ENCODE measurements at places on chromosomes 5 and 9.
A peak's percentile ranks its signal among the peaks of the same experiment; 100 is the strongest.

DNA sequence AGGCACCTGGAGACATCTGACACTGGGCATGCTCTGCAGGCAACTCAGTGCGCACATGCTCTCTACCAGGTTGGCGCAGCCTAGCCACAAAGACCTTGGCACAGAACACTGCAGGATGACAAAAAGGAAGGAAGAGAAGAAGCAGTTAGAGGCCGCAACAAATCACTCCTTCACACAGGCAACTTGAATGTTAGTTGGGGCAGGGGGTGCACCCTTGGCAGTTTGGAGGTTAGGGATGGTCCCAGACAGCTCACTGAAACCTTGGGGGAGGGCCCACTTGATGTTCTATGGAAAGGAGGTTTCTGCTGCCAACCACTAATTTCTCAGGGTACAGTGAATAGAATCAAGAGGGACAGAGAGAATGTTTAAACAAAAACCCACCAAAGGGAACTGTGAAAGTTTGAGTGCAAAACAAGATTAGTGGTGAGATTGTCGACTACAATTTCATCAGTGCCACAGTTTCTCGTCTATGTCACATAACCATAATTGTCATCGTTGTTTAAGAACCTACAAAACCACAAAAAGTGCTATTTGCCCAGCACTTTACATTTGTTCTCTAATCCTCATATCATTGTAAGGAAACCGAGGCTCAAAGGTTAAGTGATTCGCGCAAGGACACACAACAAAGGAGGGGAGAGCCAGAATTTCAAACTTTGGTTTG is 48.7 kb downstream of the FBXW11 start:
- no peak for DNase-seq

DNA sequence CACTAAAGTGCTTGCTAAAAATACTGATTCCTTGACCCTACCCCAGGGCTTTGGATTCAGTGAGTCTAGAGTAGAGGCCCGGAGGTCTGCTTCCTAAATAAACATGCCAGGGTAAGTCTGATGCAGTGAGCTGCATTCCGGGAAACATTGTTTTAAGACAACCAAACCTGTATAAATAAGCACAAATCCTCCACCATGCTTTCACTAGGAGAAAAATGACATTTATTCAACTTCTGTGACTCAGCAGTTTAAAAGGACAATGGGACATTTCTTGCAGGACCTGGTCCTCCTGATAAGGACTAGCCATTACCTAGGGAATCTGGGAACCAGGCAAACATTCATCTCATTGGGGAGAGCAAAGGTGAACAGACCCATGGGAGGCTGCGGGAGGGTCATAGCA is 335.3 kb downstream of the MLLT3 start:
- no peak for DNase-seq

- DNase-seq, result no peak
These were observed 37.7 kb upstream of the NEURL1B start for GRCh38 chr5:172603251-172603806.

DNA sequence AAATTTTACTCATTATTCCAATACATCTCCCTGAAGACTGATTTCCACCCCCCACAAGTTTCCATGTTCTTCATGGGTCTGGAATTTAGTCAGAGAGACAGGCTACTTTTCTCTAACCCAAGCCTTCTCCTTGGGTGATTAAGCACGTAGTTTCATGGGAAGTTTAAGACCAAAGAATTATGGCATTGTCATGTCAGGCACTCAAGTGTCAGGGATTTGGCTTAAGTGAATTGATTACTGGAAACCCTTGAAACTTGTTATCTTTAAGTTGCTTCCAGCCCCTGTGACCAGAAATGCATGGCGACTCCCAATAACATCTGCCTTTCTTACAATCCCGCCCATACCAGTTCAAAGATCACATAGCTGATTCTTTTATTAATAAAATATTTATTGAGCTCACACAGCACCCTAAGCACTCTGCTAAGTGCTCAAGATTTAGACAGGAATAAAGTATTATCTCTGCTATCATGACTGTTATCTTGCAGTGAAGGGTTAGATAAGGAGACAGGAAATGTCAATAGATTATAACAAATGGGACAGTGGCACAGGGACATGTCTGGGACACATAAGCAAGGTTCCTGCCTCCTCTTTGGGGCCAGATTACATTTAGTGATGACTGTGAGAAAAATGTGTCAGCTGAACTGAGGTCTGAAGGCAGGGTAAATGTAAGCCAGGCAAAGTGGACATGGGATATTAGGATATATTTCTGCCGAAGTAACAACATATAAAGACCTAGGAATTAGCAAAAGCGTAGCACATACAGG is 241.2 kb upstream of the TNC start:
- no peak for DNase-seq

GRCh38 chr5:17367256-17367840 is 130.7 kb upstream of the TAF11L2 start:
- DNase-seq, result peak; percentile 24
